Fibroblast of lung (primary cell): ENCODE measurements at places on chromosomes 11 and 22.

GRCh38 chr22:41474872-41475451, 6.0 kb downstream of the ACO2 start:
- H3K36me3 ChIP-seq: no peaks in the 10 kb centered on the region
- peaks cover 10% of the 10 kb centered on the region for H3K4me1 ChIP-seq
- H3K4me3 ChIP-seq: no peak overlapping the region
- H3K27me3 ChIP-seq: no peaks in the 10 kb centered on the region
- DNase-seq: no peak

- H3K27ac ChIP-seq: no peak overlapping the region
- H3K4me1 ChIP-seq: no peaks in the 10 kb centered on the region
- H3K4me3 ChIP-seq: no peak overlapping the region
- H3K27me3 ChIP-seq: no peaks in the 10 kb centered on the region
These were observed 100.7 kb downstream of the CELSR1 start for GRCh38 chr22:46436595-46437175.

DNA sequence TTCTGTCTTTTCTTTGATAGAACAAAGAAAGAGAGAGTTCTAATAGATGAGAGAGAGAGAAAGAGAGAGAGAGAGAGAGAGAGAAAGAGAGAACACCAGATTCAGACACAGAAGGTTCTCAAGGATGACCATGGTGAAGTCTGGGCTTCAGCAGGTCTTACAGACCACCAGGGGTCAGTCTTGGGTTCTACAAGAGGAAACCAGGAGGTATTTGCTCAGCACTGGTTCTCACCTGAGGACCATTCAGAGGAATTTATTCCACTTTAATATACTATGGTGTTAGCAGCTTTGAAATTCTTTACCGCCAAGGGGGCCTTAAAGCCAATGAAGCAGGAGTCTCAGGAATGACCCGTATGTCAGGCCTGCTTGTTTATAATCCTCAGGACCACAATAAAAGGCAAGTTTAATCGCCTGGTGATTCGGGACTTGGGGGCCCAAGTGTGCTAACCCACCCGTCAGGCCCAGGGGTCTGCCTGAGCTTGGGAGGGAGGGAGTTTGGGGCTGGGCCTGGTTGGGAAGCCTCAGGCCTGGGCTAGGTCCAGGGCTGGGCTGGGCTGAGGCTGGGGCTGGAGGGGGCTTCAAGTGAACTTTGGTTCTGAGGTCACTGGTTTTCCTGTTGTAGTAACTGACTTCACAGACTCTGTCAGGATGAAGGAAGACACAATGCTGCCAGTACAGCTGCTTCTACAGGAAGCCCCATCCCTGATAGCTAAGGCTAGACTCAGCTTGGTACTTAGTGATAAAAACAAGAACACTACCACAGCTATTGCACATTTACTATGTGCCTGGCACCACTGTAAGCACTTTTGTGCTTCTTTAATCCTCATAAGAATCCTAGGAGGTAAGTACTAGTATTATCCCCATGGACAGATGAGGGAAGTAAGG, 179.2 kb upstream of the ZBED5 start:
- no peak overlapping the region for H3K27ac ChIP-seq
- H3K36me3 ChIP-seq: no peaks in the 10 kb centered on the region
- peaks cover 7% of the 10 kb centered on the region for H3K4me1 ChIP-seq
- DNase-seq: peak; percentile 74
- no peak overlapping the region for H3K4me3 ChIP-seq

- no peak overlapping the region for H3K27ac ChIP-seq
- no peaks in the 10 kb centered on the region for H3K27me3 ChIP-seq
- H3K36me3 ChIP-seq: no peaks in the 10 kb centered on the region
- no peak overlapping the region for H3K4me3 ChIP-seq
- H3K4me1 ChIP-seq: peaks cover 13% of the 10 kb centered on the region
- no peak for DNase-seq
These were observed 37.5 kb downstream of the EHF start for GRCh38 chr11:34658071-34659015.

GRCh38 chr11:96340555-96340885, 2.5 kb downstream of the MAML2 start:
- H3K27ac ChIP-seq: peak overlapping the region; percentile 89
- H3K4me1 ChIP-seq: peaks cover 8% of the 10 kb centered on the region
- peak overlapping the region; percentile 97 for H3K4me3 ChIP-seq
- no peaks in the 10 kb centered on the region for H3K27me3 ChIP-seq

DNA sequence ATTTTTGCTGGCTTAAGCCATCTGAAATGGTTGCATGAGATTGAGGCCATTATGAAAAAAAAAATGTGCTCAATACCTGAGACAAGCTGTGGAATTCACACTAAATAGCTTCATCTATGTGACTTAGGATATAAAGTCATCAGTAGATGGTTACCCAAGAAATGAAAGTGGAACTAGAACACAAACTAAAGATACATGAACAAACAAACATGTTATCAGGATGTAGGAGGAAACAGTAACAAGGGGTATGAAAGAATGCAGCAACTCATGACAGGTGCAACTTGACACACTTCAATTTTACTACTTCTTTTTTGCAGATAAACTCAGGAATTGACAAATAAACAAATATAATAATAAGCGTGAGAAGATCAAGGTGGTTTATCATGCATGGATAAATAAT, 155.0 kb downstream of the WT1 start:
- no peak for DNase-seq
- no peaks in the 10 kb centered on the region for H3K36me3 ChIP-seq
- no peaks in the 10 kb centered on the region for H3K4me1 ChIP-seq
- no peak overlapping the region for H3K4me3 ChIP-seq

DNA sequence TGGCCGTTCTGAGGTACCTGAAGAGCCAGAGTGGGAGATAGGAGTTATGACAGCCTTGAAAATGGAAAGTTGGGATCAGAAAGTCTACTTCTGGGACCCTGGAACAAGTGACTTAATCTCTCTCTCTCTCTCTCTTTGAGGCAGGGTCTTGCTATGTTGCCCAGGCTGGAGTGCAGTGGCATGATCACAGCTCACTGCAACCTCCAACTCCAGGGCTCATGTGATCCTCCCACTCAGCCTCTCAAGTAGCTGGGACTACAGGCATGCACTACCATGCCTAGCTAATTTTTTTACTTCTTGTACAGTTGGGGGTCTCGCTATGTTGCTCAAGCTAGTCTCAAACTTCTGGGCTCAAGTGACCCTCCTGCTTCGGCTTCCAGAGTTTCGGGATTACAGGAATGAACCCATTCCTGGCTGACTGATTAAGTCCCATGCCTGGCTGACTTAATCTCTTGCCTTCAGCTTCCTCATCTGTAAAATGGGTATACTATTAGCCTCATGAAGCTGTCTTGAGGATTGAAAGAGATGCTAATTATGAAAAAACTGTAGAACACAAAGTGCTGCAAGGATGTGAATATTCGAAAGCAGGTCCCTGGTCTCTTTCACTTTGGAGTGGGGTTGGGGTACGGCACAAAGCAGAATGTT, 87.7 kb downstream of the UBASH3B start:
- H3K36me3 ChIP-seq: no peaks in the 10 kb centered on the region
- no peaks in the 10 kb centered on the region for H3K27me3 ChIP-seq
- no peak overlapping the region for H3K4me3 ChIP-seq
- H3K4me1 ChIP-seq: peaks cover 17% of the 10 kb centered on the region
- DNase-seq: no peak

- no peak for DNase-seq
- H3K36me3 ChIP-seq: peaks cover 16% of the 10 kb centered on the region
- H3K4me3 ChIP-seq: no peak overlapping the region
- no peaks in the 10 kb centered on the region for H3K27me3 ChIP-seq
- H3K27ac ChIP-seq: no peak overlapping the region
These were observed 28.3 kb downstream of the MUC6 start for GRCh38 chr11:1008001-1008802.

DNA sequence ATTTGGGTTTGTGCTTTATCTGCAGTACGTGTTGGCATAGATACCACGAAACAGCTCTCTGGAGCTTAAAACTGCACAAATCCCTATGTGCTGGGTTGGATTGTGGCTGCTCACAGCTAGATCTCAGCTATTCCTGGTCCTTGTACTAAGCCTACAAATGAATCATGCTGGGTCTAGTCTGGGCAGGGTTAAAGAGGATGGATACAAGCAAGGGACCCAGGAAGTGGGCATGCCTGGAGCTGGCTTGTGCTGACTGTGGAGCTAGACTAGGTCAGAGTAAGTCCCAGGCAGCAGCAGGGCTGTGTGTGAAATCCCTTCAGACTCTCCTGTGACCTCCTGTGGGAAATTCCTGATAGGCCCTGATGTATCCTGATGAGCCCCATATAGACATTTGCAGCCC, 3.9 kb upstream of the E2F8 start:
- H3K4me1 ChIP-seq: no peaks in the 10 kb centered on the region
- H3K27me3 ChIP-seq: peaks cover 27% of the 10 kb centered on the region
- no peaks in the 10 kb centered on the region for H3K36me3 ChIP-seq
- no peak overlapping the region for H3K27ac ChIP-seq
- no peak for DNase-seq
- no peak overlapping the region for H3K4me3 ChIP-seq

DNA sequence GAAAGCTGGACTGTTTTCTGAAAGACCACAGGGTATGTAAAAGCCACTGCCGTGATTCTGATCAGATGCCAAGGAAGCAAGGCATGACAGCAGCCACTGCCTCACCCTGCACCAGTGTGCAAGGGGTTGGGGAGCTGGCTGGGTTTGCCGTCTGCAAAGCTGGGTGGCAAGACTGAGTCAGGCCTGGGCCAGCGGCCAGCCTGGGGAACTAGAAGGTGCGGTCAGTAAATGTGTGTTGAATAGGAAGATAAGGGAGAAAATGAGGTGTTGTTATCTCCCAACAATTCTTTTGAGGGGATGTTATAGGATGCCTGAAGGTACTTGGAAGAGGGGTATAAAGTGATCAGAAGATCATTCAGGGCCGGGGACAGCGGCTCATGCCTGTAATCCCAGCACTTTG, 8.0 kb downstream of the VSTM5 start:
- peaks cover 2% of the 10 kb centered on the region for H3K4me1 ChIP-seq
- no peaks in the 10 kb centered on the region for H3K27me3 ChIP-seq
- no peak overlapping the region for H3K4me3 ChIP-seq

GRCh38 chr11:5703741-5704536, 14.3 kb downstream of the TRIM22 start:
- DNase-seq: no peak
- peaks cover 4% of the 10 kb centered on the region for H3K36me3 ChIP-seq
- no peaks in the 10 kb centered on the region for H3K27me3 ChIP-seq
- no peak overlapping the region for H3K4me3 ChIP-seq
- H3K27ac ChIP-seq: no peak overlapping the region

DNA sequence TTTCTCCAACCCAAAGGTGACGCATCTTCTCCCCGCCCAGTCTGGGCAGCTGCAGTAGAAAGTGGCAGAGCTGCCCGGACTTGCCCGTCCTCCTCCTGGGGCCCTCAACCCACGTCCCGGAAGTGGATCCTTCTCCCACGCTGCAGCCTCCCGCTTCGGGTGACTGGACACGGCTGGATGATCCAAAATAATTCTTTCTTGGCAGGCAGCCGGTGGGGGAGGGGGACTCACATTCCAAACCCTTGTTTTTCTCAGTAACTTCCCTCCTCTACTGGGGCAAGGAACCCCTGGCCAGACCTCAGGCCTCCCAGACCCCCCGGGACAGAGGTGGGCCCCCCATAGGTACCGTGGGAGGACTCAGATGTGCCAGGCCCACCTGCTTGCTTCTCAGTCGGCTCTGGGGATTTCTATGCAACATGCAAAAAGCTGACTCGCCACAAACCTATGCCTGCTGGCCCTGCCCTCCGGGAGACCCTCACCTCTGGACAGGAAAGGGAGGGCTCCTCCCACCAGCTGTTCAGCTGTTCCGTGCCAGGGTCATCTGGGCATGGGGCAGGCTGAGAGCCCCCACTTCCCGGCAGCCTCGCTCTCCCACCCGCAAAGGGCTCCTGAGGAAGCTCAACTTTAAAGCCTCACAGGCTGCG, 1.4 kb downstream of the PLXNB2 start:
- H3K36me3 ChIP-seq: peaks cover 11% of the 10 kb centered on the region
- peak overlapping the region; percentile 83 for H3K27ac ChIP-seq
- H3K4me3 ChIP-seq: peak overlapping the region; percentile 96

DNA sequence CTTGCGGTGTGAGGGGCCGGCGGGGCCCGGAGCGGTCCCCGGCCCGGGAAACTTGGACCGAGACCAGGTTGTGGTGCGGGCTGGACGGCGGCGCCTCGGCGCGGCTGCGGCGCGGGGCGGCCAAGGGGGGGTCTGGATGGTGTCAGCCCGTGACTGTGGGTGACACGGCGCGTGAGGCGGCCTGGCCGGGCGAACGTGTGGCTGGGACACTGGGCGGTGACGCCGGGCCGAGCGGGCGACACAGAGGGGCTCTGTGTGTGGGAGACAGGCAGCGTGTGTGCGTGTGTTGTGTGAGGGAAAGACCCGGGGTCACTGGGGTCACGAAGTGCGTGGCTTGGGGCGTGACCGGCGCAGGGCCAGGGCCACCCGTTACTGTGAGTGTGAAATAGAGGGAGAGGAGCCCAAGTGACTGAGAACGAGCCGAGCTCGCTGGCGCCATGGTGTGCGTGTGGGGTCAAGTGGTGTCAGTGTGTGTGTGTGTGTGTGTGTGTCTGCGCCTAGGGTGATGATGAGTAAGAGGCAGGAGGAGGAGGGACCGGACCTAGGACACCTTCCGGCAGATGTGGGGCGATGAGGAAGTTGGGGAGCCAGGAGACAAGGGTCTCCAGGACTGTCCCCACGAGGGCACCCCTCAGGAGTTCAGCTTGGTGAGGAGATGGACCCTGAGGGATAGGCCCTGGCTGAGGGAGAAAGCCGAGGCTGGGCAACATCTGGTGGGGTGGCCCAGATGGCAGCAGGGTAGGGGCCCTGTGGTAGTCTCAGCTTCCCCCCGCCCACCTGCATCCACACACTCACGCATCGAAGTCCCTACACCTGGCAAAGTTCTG, 817 bp downstream of the RELT start:
- no peaks in the 10 kb centered on the region for H3K27me3 ChIP-seq
- peak overlapping the region; percentile 46 for H3K4me3 ChIP-seq
- peaks cover 8% of the 10 kb centered on the region for H3K4me1 ChIP-seq
- H3K27ac ChIP-seq: peak overlapping the region; percentile 93

- DNase-seq: peak; percentile 94
- H3K27me3 ChIP-seq: no peaks in the 10 kb centered on the region
- peak overlapping the region; percentile 46 for H3K4me3 ChIP-seq
- H3K36me3 ChIP-seq: no peaks in the 10 kb centered on the region
- peaks cover 2% of the 10 kb centered on the region for H3K4me1 ChIP-seq
- H3K27ac ChIP-seq: peak overlapping the region; percentile 61
These were observed 11.6 kb upstream of the RNH1 start for GRCh38 chr11:518463-519202.

DNA sequence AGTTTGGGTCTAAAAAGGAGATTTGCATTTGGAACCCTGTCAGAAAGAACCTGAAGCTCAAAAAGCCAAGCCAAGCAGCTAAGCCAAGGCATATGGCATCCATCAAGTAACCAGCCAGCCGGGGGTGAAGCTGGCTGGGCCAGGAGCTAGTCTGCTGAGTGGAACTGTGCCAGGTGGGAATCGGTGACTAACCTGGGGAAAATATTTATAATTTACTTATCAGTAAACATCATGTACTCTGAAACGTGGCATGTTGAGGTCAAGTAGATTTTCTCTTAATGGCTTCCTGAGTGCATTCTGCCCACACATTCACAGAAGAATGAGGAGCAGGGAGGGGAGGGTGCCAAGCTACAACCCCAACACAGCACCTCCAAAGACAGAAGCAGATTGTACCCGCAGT, 70.5 kb upstream of the SESN3 start:
- no peak for DNase-seq
- no peak overlapping the region for H3K27ac ChIP-seq
- no peaks in the 10 kb centered on the region for H3K27me3 ChIP-seq
- no peaks in the 10 kb centered on the region for H3K4me1 ChIP-seq
- H3K36me3 ChIP-seq: no peaks in the 10 kb centered on the region
- H3K4me3 ChIP-seq: no peak overlapping the region
